ENCODE measurements at places on chromosomes 1 and 21.

DNA sequence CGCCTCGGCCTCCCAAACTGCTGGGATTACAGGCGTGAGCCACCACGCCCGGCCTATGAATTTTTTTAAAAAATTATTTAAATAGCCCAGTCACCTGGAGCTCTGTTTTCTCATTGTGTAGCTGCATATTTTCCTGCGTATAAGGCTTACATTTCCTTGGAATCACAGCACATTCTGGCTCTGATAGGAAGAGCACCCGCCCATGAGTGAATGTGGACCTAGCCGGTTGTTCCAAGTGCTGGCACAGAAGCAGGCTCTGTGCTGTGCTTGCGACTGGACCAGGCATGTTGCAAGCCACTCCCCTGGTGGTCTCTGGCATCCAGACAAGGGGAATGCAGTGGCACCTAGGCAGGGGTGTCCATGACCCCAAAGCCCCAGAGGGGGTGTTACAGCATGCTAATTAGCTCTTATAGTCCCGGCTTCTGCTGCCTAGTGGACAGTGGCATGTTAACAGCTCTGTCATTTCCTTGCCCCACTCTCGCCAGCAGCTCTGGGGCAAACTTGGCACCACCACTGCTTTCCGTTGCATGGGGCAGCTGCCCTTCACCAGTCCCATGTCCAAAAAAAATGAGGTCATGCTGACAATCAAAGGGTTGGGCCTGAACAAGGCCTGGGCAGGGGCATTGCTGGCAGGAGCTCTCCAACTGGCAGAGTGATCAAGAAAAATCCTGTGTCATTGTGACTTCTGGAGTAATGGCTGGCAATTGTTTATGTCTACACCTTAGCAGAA lies 5.2 kb upstream of the VTCN1 start:
- DNase-seq, result no peak

DNA sequence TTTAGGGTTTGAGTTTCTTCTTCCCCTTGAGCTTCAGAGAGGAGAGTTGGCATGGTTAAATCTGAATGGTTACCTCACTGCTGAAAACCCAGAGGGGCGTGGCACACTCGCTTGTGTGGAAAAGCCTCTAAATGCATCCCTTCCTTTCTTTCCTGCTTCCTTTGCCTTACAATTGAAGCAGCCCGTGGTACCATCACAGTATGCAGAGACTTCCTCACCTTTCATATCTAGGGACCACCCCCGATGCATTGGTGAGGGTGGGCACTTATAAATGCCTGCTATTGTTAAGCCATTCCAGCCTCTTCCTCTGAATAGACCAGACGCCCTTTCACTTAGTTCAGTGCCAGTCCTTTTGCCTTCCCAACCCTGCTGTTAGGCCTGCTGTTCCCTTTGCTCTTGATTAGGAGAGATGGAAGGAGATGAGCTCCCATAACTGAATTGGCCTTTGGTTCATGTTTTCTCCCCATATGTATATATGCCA lies 21.9 kb upstream of the LAX1 start:
- no peak for DNase-seq

GRCh38 chr1:183089025-183089639 lies 65.9 kb downstream of the LAMC1 start:
- DNase-seq, result no peak

DNA sequence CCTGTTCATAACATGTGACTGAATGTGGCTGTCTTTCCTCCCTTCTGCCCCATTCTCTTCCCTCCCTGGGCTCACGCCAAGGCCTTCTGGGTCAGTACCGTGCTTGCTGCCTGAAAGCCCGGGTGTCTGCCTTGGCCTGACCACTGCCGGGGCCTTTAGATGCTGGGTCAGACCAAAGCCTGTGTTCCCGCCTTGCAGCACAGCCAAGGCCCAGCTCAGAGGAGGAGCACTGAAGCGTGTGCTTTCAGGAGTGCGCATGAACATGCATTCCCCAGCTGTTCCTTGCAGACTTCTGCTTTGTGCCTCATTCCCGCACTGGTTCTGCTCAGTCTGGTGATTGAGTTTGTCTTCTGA lies 27.0 kb upstream of the SARS1 start:
- DNase-seq, result no peak

DNA sequence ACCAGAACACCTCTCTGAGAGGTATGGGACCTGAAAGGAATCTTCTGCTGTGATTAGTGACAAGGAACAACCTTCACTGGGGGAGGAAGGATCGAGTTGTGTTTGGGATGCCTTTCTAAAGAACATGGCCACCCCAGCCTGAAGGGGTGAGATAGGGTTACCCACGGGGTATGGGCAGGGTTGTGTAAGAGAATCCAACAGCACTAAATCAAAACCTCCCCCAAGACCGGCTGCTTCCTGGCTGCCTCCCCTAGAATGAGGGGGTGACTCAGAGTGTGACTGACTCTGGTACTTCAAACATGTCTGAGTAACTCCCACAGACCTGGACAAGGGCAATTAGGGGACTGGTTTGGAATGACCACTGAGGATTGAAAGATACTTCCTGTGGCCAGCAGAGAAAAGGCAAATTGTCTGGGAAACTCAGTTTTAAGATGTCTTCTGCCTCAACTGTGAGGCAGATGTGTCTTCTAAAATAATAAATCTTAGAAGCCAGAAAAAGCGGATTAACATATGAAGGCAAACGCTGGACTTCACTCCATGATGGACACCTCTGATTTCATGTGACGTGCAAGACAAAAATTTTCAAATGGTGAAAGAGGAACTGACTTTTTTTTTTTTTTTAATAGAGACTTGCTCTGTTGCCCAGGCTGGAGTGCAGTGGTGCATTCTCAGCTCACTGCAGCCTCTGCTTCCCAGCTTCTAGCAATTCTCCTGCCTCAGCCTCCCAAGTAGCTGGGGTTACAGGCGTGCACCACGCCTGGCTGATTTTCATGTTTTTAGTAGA lies 6.7 kb upstream of the PTPN14 start:
- DNase-seq, result no peak

Measured in germinal center (tissue), 1 donor.